HCT116 (cell line): ENCODE measurements at places on chromosomes 13 and 19. TPM values are rescaled to one million over a fixed set of nuclear protein-coding genes. Genes with fewer than 3 reads are reported as not detected.

GRCh38 chr19:51784922-51785690 is 9.9 kb upstream of the FPR3 start:
- DNase-seq: no peak

Gene CAMSAP3
- total RNA-seq: 24.0 TPM

DNA sequence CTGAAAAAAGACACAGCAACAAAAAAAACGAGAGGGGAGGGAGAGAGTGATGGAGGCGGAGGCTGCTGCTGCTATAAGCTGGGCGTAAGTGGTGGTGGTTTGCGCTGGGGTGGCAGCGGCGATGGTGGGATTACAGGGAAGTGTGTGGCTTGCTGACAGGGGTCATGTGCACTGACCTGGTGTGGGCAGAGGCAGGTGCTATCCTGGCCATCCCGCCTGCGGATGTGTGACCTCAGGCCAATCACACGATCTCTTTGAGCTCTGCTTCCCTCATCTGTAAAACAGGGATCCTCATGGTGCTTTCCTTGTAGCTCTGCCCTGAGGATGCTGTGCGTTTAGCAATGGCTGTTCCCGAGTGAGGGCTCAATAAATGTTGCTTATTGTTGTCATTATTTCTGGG is 3.3 kb upstream of the ZNF580 start:
- DNase-seq: no peak

- DNase-seq: no peak
Observed at GRCh38 chr13:48979892-48980291, 4.2 kb downstream of the FNDC3A start.

DNA sequence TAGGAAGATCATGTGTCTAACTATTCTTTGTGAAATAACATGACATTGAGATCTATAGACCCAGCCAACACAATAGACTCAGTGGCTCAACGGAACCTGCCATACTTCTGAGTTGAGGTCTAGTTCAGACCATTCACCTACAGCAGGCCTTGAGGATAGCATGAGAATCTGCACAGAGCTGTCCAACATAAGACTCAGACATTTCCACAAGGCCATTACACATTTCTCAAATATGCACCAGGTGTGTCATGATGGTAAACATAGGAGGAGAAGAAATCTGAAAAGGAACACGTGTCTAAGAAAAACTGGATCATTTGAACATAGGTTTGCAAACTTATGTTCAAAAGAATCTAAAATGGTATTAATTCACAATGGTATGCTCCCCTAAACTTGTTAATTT is 421.4 kb downstream of the SLITRK6 start:
- no peak for DNase-seq

DNA sequence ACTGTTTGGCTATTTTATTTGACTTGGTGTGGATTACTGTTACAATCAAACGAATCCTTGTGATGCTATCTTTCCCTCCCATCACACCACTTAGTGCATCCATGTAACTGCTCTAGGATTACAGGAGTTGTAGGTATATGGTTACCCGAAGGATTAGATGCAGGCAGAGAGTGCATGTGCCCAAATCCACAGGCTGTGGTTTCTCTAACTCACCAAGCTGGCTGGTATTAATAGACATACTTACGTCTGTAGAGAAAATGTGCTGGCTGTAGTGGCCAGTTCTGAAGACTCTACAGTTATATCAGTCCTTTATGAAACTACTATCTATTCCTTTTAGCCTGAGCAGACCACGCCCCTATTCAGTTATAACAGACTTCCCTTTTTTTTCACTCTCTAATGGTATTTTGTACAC is 1.1 kb upstream of the HMGB1 start:
- DNase-seq: no peak

Gene TUBA3C
- total RNA-seq: not detected

- no peak for DNase-seq
Observed at GRCh38 chr13:41356786-41357185, 45.7 kb downstream of the NAA16 start.

DNA sequence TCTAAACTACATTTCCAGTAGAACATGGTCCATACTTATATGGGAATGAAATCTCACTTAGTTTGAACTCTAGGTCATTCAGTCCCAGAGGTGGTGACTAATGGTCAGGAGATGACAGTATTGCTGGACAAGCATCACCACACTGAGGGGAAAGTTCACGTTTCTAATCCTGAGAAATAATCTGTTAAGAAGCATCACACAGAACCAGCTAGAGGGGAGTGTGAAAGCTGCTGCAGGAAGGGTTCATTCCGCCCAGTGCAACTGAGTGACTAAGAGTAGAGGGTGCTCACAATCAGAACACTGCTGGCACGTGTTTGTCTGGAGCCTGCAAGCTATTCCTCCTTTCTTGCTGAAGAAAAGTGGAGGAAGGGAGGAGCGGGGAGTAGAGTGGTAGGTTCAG is 2.7 kb downstream of the COL4A1 start:
- DNase-seq: no peak
